ENCODE measurements at places on chromosomes 3 and 15.
A peak's percentile ranks its signal among the peaks of the same experiment; 100 is the strongest.

DNA sequence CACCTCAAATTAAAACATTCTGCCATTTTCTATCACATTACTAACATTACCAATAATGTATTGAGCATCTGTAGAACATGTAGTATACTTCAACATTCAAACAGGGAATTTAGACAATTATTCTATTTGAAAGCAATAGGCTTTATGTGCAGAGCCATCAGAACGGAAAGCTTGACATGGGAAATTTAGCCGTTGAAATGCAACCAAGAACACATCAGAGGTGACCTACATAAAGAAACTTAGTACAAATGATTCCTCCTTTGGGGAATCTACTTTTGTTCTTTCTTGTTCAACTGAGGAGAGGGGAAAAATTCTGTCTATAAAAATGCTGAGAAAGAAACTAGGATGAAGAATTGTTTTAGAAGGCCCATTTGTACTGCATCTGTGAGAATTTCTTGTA is 38.6 kb upstream of the RBMS3 start:
- DNase-seq, result no peak

GRCh38 chr15:92883876-92884435 is 16.2 kb upstream of the CHD2 start:
- DNase-seq, result no peak

- no peak for DNase-seq
Measured at GRCh38 chr15:37594417-37594816, 340.0 kb upstream of the TMCO5A start.

DNA sequence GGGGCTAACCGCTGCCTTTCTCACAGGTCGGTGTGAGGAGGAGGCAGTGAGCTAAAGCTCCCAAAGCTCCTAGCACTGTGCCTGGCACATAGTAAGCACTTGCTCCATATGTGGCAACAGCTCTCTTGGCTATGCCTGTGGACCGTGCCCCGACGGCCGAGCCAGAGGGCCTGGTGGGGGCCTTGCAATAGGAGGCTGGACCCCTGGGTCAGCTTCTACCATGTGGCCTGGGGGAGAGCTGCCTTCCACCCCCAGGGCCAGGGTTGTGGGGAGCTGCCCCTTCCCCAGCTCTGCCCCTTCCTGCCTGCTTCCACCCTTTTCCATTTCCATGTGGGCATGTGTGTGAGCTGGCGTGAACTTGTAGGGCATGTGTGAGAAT is 16.9 kb upstream of the GNAT1 start:
- no peak for DNase-seq

GRCh38 chr15:72971766-72972165 is 80.5 kb upstream of the NEO1 start:
- no peak for DNase-seq

DNA sequence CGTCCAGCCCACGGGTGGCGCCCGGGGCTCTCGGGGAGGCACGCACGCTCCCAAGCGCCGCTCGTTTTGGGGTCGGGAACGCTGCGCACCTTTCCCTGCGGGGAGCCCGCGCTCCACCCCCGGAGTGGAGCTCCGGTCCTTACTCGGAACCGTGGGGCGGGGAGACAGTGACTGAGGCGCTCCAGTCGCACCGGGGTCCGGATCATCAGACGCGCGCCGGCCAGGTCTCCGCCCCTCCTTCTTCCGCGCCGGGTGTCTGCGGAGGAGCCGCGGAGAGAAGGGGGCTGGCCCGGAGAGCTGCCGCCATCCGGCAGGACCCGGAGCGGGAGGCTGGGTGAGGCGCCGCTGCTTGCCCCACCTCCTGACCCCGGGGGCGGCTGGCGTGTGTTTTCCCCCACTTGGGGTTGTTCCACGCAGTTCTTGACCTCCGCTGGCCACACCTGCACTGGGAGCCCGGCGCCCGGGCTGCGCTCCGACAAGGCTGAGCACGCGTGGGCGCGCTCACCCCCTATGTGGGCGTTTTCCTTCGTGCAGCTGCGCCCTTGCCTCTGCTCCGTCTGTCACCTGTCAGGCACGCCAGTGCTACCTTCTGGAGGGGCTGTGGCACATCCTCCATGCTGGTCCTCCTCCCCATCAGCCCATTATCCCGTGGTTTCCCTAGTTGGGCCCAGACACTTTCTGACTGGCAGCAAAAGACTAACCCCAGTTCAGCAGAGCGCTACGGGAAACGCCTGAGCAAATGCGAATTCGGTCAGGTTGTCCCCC is at the start of gene MCF2L2:
Gene MCF2L2 (minus strand): TSS at position 173 of the 765 bp plus-strand sequence. CDS start 642 bp downstream, outside the sequence.
- peak; percentile 53 for DNase-seq

- peak; percentile 49 for DNase-seq
Measured at GRCh38 chr3:43768381-43768973, 77.7 kb downstream of the ABHD5 start.

DNA sequence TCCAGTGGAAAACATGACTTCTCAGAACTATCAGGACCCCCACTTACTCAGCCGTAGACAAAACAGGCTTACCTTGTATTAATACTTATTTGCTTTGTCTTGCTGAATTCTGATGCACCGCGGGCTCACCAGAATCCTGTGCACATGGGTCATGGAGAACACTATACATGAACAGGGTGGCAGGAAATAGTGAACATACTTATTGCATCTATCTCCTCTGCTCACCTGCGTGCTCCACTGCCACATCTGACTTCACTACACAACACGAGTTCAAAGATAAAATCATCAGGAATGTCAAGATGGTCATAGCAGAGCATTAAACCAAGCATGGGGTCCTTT is 10.7 kb upstream of the MAPK6 start:
- DNase-seq, result no peak

DNA sequence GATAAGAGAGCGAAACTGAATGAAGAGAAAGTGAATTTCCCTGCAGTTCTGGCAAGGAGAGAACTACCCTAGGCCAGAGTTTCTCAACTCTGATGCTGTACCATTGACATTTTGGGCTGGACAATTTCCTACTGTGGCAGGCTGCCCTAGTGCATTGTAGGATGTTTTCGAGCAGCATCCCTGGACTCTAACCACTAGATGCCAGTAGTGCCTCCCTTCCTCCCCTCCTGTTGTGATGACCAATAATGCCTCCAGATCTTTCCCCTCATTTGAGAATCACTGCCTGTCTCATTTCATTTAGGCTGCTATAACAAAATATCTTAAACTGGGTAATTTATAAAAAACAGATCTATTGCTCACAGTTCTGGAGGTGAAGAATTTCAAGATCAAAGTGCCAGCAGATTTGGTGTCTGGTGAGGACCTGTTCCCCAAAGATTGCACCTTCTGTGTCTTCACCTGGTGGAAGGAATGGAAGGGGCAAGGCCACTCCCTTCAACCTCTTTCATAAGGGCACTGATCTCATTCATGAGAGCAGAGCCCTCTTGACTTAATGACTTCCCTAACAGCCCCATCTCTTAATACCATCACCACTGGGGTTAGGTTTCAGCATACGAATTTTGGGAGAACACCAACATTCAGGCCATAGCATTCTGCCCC is 188.9 kb upstream of the MEIS2 start:
- no peak for DNase-seq

- DNase-seq, result no peak
Measured at GRCh38 chr15:79248183-79248582, 34.3 kb upstream of the ANKRD34C start.

GRCh38 chr3:68249265-68249664 is 594.9 kb upstream of the SUCLG2 start:
- no peak for DNase-seq

DNA sequence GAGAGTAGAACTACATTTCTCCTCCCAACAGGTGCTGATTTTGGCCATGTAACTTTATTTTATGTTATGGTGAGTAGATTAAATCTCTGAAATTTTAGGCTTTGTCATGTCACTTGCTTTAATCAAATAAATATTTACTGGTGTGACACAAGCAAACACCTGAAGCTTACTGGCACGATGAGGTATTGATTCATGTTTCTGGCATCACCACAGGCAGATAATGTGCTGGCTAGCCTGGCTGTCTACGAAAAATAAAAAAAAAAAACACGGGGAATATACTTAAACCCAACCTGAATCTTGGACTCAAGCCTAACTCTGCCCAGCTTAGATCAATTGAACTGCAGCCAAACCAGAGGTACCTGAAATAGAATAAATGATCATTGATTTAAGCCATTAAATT is 65.6 kb upstream of the CADM2 start:
- no peak for DNase-seq

GRCh38 chr3:127477396-127477795 is 113.1 kb downstream of the TPRA1 start:
- no peak for DNase-seq
